ENCODE measurements at places on chromosomes 1 and 21. TPM values are rescaled to one million over a fixed set of nuclear protein-coding genes. Genes with fewer than 3 reads are reported as not detected.

CYP2J2 gene
- 0.24 TPM for total RNA-seq

ZYG11B gene
- 24.3 TPM for total RNA-seq

C1QA gene
- total RNA-seq, result not detected

KCNE2 gene
- total RNA-seq, result not detected

CD84 gene
- total RNA-seq, result not detected

IPO9 gene
- total RNA-seq, result 44.7 TPM

ENAH gene
- 155 TPM for total RNA-seq

PRR9 gene
- not detected for total RNA-seq

CA14 gene
- total RNA-seq, result not detected

- no peak for DNase-seq
Measured at GRCh38 chr1:26067432-26067911, at the start of gene TRIM63. Gene TRIM63, minus strand, starts transcription at chr1:26067630. Its CDS starts 136 bp downstream, at chr1:26067494.

GRCh38 chr1:176515310-176515709 is 52.3 kb downstream of the PAPPA2 start:
- DNase-seq, result peak; percentile 95

GRCh38 chr1:151002611-151003010 is 4.1 kb downstream of the MINDY1 start:
- no peak for DNase-seq

GRCh38 chr1:240591564-240591963 is 20.4 kb downstream of the GREM2 start:
- no peak for DNase-seq

GRCh38 chr1:11831945-11832725 is 15.4 kb downstream of the NPPA start:
- no peak for DNase-seq

DNA sequence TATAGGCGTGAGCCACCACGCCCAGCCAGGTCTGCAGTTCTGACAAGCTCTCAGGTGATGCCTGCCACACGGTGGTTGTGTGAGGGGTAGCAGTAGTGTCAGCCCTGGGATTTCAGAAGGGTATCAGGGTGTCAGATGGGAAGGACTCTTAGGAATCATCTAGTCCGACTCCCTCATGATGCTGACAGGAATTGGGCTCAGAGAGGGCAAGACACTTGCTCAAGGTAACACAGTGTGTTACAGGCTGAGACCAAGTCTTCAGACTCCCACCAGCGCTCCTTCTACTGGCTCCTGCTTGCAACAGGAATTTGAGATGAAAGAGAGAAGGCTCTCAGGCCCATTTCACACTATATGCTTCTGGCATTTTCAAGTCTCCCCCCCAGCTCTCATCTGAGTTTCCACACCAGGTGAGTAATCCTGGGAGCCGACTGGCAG is 6.9 kb downstream of the HTR1D start:
- DNase-seq, result no peak

DNA sequence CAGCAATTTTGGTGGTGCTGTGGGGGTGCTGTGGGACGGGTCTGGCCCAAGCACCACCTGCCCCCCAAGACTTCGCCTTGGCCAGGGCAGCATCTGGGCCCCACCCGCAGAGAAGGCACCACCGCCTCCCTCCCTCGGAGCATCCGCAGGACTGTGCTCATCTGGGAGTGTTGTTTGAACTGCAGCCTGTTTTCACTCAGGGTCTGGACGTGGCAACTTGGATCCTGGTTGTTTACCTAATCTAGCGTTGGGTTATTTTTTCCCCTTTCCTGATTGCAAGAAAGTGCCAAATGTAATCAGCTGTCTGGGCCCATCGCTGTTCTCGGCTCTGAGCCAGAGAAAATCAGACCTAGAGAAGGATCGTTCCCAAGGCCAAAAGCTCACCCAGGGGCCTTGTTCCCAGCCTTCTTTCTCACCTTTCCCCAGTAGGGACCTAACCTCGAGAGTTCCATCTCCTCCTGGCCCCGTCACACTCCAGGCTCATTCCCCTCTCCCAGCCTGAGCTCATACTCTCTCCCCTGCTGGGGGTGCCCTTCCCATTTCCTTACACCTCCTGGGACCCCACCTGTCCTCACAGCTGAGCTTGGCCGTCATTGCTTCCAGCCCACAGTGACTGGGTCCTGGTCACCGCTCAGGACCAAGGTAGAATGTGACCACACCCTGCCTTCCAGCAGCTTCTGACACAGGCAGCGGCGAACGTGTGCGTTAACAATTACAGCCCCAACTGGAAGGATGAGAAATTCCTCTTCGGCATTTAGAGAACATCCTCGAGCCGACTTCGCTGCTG is 72.0 kb upstream of the FAM20B start:
- DNase-seq, result no peak

- no peak for DNase-seq
Measured at GRCh38 chr21:41258617-41259016, 58.0 kb upstream of the FAM3B start.

GRCh38 chr1:62688687-62689085 is 500 bp upstream of the DOCK7 start:
- peak; percentile 6 for DNase-seq

DNA sequence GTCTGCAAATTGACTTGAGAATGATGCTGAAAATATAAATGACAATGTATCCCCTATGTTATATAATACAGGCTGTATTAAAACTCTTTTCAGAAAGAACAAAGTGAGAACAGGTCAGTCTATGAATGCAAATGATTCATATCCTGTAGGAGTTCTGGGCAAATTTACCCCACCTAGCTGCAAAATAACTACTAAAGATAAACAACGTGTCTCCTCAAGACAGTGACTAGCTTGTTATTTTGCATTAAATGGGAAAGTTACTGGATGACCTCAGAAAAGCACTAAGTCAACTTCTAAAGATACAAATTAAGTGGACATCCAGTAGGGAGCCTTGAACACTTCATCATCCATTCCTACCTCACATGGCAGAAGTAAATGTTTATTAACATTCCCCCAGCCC is 11.1 kb downstream of the RNF19B start:
- peak; percentile 87 for DNase-seq

- no peak for DNase-seq
Measured at GRCh38 chr21:25903607-25904006, 168.8 kb downstream of the GABPA start.
